Activated CD8-positive, alpha-beta memory T cell treated with anti-CD3 and anti-CD28 coated beads for 4 hours (primary cell): ENCODE measurements at places on chromosomes 3 and 15.

GRCh38 chr15:32818758-32819447 is 101.1 kb downstream of the GREM1 start:
- no peak for DNase-seq

DNA sequence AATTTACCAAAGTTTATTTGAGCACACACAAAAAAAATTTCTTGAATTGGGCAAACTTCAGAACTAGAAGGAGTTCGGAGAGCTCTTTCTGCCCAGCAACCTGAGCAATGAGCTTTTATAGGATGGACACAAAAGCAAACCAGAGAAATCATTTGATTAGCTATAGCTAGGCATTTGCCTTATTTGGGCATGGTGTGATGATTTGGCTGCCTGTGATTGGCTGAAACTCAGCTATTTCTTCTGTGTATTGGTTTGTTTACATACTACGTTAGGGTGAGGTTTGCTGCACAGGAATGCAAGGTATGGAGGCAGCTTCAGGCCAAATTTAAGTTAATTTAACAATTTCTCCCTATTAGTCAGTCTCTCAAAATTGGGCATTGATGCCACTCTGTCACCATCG is 65.1 kb downstream of the NEK11 start:
- no peak for DNase-seq

DNA sequence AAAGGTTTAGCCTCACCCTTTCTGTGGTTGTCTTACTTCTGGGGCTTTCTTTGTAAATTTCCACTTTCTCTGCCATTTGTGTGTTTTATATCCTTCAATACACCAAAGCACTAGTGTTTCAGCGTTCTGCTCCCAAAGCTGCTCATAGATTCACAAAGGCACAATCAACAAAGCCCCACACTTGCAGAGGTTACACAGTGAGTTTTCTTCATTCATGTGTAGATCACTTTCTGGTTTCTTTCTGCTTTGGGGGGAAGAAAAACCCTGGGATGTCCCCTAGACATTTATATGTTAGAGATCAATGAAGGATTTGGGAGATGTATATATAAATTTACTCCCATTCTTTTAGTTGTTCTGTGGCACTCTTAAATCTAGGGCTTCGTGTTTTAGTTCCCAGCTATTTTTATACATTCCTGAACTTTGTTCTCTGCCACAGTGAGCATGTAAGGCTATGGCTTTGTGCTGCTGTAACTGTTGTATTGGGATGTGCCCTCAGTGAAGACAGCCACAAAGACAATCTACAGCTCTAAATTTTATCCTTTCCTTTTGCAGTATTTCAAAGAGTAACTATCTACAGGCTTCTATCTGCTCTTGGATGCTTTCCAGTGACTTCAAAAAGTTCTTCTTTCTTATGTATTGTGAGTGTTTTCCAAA is 636.5 kb downstream of the ZBBX start:
- no peak for DNase-seq

DNA sequence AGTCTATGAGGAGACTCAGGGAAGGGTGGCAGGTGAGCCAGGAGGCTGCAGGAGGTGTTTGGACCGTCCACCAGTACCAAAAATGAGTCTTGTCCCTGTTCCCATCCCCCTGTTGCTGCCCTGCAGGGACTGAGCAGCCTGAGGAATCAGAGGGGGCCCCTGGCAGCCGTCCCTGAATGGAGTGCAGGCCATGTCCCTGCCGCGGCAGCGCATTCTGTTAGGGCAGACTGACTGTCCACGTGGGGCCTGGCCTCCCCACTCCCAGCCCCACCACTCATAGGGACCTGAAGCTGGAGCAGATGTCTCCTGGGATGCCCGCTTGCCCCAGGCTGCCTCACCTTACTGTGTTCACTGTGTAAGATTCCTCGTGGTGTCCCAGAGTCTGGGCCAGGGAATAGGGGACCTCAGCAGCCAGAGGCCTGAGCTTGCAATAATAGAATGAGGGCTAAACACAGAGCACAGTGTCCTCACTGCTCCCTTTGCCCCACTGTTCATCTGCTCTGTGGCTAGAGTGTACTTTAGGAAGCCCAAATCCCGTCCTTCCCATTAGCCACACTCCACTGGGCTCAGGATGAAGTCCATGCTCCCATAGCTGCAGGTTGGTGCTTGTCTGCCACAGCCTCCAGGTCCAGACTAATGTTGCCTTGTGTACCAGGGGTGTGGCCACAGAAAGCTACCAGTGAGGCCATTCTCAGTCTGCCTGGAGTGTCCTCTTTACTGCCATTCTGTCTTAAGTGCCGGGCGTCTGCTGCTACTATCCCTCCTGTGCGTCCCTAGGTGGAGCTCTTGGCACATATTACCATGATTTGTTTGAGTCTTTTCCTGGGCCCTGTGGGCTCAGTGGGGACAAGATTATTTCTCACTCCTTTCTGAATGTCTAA is 63.2 kb downstream of the HCN4 start:
- DNase-seq, result no peak

DNA sequence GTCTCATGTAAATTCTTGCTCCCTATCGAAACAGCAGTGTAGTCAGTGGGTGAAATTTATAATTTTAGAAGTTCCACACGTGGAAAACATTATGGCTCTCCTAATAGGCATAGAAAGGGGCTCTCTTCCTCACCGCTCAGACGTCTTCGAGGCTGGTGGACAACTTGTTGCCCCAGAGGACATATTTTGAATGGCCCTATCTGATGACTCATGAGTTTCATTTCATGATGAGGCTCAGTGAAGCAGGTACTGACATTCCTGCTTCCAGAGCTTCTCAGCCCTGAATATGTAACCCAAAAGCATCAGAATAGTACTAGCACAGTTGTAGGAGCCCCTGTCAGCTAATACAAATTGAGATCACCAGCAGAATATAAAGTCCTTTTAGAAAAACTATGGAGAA is 117.9 kb downstream of the HERC1 start:
- no peak for DNase-seq

GRCh38 chr3:14539742-14540491 is at the start of gene GRIP2:
Gene GRIP2 (minus strand): TSS chr3:14540342. CDS start chr3:14540308, 34 bp downstream.
- no peak for DNase-seq

DNA sequence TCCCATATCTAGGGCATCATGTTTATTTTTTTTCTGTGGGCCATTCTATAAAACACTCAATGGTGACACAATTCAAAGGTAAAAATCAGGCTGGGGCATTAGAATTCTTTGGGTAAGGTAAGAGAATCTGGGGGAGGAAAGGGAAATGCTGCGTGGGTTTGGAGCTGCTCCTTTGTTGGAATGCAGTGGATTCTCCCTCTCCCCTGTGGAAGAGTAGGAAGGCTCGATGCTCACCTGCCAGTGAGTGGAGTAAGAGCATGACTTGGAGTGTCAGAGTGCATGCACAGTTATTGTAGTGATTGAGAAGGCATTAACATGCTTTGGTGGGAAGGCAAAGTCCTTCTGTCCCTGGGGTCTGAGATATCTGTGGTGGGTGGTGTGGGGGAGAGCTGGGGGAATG is 280.0 kb downstream of the PDCD6IP start:
- no peak for DNase-seq

DNA sequence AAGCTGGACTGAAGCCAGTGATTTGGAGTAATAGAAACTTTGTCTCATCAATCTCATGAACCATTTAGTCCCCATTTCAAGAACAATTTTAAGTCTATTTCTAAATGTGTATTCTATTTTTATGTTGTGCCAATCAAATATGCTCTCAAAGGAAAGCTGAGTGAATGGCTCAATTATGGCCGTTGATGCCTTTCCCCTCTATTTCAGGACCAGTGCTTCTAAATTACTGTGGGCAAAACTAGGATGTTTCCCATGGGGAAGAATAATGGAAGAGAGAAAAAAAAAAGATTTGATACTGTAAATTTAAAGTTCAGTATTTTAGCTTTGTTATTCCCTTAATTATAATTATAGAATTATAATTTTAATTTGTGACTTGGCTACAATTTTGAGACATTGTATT is 110.1 kb downstream of the CADM2 start:
- DNase-seq, result no peak

DNA sequence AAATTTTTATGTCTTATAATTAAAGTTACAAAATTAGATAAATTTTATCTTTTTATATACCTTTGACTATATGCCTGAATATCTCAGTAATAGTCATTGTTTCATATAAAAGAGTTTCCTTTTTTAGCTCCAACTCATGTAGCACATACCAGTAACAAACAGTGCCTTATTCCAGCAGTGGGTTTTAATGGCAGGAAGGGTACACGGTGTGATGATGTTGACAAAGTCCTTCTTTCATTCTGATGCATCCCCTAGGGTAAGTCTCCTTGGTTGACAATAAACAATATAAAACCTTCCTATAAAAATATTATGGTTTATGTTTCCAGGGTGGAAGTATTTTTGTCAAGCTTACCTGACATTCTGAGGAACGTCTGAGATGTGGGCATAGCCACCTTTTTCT is 77.2 kb upstream of the FGF12 start:
- DNase-seq, result no peak
